ENCODE measurements at places on chromosomes 1 and 21.
A peak's percentile ranks its signal among the peaks of the same experiment; 100 is the strongest.

DNA sequence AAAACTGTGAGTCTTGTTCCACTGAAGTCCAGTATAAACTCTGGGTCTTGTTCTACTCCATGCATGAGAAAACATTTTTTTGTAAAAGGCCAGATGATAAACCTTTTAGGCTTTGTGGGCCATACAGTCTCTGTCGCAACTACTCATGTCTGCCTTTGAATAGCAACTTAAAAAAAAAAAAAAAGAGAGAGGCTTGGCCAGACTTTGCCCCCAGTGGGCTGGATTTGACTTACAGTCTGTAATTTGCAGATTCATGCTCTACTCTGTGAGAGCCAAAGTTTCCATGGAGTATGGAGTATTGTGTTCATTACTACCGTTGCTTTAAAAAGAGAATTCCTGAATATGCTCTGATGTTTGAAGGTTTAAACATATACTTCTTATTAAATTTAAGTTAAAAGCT, 654.9 kb upstream of the PKN2 start:
- DNase-seq = no peak

GRCh38 chr1:246558041-246558440, 8.0 kb downstream of the TFB2M start:
- DNase-seq = no peak

DNA sequence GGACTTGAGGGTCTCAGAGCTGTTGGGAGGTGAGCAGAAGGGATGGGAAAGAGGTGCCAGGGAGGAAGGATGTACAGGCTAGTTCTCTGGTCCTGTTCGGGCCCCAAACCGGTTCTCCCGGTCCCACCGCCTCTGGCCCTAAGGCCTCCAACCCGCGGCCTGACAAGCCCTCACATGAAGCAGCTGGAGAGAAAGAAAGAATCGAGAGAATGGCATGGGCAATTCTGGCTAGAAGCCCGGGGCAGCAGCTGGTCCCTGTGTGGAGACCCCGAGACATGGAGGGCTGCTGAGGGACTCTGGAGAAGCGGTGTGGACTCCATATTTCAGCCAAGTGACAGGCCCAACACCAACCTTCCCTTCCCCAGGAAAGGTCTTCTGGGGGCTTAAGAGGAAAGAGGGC, 730 bp downstream of the CDC42SE1 start:
- DNase-seq = no peak

- no peak for DNase-seq
Measured at GRCh38 chr1:54751426-54751825, 12.9 kb downstream of the PARS2 start.

DNA sequence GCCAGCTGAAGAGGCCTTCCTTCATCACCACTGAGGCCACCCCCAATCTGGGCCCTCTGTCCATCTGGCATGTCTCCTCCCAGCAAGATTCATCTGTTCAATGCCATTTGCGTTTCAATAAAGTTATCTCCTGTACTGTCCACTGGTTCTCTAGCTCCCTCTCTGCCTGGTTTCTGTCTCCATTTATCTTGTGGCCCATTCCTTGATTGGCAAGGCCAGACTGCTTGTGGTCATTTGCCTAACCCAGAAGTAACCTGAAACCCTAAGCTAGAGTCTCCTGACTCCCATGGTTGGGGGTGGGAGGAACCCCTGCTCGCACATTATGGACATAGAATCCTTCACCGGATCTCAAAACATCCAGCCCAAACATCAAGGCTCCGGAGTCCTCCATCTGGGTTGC, 2.1 kb upstream of the IPO9 start:
- DNase-seq = no peak

GRCh38 chr1:27351541-27352107, 9.8 kb downstream of the SYTL1 start:
- no peak for DNase-seq

DNA sequence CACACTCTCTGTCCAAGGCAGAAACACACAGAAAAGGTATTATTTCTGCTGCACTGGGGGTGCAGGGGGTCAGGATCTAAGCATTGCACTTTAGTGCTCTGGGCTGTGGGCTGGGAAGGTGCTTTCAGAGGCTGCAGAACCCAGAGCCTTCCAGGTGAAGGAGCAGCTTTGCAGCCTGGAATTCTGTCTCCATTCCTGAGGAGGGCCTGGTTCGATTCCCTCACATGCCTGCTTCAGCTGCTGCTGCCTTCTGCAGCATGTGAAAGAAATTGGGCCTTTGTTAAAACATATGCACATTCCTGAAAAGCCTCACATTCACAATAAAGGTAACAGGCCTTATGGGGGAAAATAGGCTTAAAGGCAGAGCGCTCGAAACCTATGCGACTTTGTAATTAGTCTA, 35.9 kb downstream of the VTCN1 start:
- no peak for DNase-seq

DNA sequence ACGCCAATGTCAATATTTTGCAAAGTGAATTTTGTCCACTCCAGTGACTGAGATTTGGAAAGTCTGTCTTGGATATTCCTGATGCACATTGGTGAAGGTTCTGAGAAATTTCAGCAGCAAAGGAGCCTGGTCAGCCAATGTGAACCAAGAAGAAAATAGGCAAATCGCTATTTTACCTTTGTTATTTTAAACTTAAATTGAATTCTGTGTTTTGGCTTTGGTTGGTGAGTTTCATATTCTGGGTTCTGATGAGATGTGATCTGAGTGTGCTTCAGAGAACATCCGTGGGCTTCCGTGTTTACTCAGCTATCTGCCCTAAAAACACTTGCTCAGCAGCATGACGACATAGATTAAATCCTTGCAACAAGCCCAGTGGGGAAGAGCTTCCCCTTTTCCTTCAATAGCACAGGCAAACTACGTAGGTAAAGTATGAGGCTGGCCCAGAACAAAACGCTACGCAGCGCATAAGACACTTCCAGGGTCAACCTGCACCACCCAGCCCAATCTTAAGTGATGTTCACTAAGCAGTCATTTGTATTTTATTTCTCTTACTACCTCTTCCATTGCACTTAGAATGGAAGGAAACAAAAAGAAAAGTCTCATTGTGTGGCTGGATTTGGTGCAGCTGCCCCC, 176.4 kb upstream of the KAZN start:
- DNase-seq = peak; percentile 25

GRCh38 chr1:106978477-106979322, 77.8 kb upstream of the PRMT6 start:
- no peak for DNase-seq

DNA sequence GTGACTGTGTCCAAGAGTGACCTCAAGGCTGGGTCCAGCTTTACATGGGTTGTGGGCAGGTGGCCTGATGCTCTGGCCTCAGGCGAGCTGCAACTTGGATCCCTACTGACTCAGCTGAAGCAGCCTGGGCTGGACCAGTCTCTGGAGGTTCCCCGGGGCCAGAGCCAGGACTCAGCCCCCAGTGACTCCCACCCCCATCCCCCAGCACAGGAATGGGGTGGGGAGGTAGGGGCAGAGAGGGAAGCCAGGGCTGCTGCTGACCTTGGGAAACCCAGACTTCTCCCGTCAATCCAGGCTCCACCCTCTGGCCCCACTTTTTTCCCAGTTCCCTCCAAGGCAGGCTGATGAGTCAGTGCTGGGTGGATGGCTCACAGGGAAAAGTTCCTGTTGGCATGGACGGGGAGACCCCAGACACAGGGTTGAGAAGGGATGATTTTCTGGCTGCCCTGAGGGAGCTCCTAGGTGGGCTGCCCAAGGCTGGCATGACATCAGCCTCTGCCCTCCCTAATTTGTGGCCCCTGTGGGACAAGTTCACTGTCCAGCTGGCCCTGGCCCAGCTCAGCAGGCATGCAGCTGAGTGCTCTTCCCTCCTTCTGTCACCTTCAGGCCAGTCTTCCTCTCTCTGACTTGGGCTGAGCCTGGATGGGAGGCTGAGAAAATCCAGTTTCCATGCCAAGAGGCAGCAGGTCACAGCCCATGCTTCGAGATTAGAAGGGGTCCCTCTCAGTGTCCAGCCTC, 2.2 kb downstream of the ZC3H12A start:
- peak; percentile 92 for DNase-seq

DNA sequence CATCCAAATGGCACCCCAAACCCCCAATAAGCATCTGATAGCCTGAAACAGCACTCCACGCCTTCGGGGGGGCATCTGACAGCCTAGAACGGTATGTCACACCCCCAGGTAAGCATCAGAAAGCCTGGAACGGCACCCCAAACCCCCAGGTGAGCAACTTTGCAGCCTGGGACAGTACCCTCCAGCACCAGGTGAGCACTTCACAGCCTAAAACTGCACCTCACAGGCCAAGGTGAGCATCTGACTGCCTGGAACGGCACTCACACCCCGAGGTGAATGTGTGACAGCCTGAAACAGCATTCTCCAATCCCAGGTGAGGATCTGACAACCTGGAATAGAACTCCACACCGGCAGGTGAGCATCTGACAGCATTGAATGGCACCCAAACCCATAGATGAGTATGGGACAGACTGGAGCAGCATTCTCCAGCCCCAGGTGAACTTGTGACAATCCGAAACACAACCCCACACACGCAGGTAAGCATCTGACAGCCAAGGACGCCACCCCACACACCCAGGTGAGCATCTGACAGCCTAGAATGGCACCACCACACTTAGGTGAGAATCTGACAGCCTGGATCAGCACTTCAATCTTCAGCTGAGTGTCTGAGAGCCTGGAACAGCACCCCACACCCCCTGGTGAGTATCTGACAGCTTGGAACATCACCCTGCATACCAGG, 18.3 kb upstream of the MMEL1 start:
- no peak for DNase-seq

DNA sequence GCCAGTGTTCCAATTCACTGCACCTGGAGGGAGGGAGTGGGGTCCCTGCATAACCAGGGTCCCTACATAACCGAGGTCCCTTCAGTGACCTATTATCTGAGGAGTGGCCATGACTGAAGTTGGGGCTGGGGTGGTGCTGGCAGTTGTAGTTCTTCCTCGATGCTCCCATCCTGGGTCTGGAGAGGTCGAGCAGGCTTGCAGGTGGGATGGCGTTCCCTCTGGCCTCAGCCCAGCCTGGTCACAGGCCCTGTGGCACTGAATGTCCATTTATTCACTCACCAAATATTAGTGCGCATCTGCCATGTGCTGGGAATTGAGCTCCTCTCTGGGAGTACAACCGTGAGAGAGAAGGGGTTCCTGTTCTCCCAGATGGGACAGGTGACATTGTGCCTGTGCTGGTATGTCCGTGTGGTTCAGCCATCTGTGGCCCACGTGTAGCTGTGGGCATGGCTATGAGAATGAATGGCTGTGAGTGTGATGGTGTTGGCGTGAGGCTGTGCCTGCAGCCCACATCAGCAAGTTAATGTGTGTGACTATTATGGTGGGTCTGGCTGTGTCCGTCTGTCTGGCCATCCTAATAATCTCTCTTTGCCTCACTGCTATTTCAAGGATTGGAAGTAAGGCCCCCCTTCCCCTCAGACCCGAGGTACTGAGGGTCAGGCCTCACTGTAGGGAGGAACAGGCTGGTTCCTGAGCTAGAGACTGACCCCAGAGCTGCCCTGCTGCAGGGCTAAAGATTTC, 3.9 kb upstream of the SLC6A9 start:
- DNase-seq = no peak

GRCh38 chr1:56639211-56639610, 5.9 kb upstream of the PRKAA2 start:
- DNase-seq = no peak

DNA sequence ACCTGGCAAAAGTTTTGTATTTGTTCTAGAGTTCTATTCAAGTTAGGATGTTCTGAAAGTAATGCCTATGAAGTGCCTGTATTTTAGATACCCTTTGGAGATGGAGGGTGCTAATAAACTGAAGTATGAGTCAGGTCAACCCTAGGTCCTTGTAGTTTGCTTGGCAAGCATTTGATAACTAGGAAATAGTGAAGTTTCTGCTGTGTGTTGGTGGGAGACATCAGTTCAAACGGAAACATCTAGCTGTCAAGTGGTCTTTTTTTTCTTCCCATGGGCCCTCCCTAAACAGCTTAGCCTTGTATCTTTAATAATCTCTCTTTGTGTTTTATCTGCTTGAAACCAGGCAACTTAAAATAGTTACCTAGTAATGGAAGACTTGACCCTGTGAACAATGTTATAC, 4.5 kb downstream of the MRPS6 start:
- no peak for DNase-seq

DNA sequence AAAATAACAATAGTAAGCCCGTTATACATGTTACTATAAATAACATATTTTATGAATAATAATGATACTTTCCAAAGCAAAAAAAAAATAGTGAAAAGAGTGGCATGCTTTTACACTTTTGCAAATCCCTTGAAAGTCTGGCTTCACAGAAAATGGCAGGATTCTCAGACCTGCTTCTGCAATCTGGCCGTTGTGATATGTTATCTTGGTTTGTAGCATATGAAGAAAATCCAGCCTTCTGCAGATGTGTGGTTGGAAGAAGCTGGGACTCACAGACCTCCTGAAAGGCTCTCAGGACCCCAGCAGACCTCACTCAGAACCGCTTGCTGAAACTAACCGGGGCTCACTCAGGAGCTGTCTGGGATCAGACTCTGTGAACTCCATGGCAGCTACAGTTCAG, 256.0 kb upstream of the TMEM51 start:
- DNase-seq = no peak

GRCh38 chr1:52955129-52955970, 28.3 kb downstream of the SCP2 start:
- DNase-seq = no peak

GRCh38 chr21:43016728-43017127, 42.4 kb downstream of the PKNOX1 start:
- DNase-seq = no peak

DNA sequence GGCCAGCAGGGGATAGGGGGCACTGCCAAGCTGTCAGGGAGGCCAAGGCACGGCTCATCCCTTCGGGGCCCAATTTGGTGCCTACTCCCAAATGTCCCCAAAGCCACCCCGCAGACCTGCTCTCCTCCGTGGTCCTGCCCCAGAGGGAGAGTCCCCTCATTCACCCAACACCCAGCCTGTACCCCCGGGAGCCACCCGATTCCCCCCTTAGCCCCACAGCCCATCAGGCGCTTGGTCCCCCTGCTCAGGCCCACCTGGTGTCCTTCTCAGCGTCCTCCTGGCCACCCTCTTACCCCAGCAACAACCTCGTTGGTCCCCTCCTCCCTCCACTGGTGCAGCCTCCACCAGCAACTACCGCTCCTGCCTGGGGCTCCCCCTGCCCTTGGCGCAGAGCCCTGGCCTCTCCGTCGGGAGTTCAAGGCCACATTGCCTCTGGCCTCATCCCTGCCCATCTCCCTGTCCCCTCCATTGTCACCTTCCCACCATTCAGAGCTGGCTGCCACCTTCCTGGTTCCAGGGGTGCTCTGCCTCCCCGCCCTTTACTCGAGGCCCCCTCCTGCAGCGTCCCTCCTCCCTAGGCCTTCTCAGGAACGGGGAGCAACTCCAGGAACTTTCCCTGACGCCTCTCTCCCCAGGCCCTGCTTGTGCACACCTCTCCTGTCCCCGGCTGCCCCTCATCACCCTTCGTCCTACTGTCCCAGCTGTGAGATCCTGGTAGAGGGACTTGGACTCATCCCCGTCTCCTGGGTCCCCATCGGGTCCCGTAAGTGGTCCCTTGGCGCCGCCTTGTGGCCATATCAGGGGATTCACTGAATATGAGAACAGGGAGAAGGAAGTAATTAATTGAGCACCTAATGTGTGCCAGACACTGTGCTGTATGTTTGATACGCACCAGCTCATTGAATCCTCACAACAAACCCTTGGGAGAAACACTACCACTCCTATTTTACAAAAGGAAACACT, 73.9 kb downstream of the RAP1GAP start:
- peak; percentile 75 for DNase-seq
